ENCODE measurements at places on chromosomes 4 and X.

- DNase-seq, result peak; percentile 3
Measured at GRCh38 chr4:15040916-15041463, 38.7 kb downstream of the CPEB2 start.

- DNase-seq, result no peak
Measured at GRCh38 chrX:46044486-46044885, 500.7 kb downstream of the ZNF674 start.

GRCh38 chr4:94036964-94037363 is 170.7 kb upstream of the SMARCAD1 start:
- peak; percentile 14 for DNase-seq

DNA sequence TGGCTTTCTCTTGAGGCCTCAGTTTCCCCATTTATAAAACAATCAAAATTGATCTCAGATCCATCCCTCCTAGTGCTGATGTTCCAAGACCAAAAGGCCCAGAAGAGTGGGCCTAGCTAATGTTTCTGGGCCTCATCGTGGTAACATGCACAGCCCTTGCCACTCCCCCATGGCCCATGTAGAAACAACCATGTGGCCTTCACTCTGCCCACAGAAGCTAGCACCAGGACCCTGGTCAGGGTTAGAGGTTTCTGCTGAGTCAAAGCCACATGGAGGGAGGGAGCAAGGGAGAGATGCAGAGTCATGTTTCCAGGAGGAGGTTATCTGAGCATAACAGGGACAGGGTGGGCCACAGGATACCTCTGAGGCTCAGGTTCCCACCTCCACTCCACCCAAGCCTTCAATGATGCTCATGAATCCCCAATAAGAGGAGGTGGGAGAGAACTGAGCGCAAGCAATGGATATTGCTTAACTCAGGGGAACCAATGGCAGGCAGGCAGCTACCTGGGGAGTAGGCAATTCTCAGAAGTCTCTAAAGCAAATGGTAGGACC is 16.9 kb downstream of the OTUD5 start:
- no peak for DNase-seq

- no peak for DNase-seq
Measured at GRCh38 chrX:63764946-63765345, 20.1 kb downstream of the ARHGEF9 start.

GRCh38 chr4:14518136-14518535 is 484.1 kb upstream of the CPEB2 start:
- no peak for DNase-seq

- DNase-seq, result peak; percentile 26
Measured at GRCh38 chr4:52377563-52377962, 281.5 kb downstream of the USP46 start.

DNA sequence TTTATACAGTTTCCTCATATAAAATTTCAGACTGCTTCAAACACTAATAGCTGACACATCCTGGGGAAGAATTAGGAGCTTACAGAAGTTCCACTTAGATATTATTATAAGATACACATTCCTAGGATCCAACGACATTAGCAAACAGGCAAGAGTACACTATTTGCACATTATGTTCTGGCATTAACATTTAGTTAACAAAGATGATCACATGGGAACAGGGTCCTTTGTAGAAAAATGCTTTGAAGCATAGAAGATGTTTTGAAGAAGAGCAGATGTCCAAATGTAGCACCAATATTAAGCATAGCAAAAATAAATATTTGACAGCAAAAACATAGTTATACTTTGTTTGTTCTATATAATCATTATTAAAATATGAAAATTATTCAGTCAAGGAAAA is 52.1 kb downstream of the BTC start:
- DNase-seq, result no peak

DNA sequence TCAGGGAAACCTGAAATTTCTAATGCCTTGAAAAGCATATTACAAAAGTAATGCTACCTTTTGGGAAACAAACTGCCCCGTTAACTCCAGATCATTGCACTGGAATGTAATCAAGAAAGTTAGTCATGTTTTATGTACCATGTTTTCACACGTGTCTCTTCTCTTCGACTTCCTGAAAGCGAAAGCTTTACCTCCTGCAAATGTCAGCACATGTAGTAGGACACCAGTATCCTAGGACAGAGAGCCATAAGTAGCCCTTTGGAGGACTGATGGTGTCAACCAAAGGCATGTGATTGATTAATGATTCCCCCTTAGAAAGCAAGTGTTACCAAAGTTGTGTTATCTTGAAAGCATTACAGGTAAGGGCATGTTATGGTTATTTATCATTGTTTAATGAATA is 8.8 kb upstream of the MND1 start:
- no peak for DNase-seq

DNA sequence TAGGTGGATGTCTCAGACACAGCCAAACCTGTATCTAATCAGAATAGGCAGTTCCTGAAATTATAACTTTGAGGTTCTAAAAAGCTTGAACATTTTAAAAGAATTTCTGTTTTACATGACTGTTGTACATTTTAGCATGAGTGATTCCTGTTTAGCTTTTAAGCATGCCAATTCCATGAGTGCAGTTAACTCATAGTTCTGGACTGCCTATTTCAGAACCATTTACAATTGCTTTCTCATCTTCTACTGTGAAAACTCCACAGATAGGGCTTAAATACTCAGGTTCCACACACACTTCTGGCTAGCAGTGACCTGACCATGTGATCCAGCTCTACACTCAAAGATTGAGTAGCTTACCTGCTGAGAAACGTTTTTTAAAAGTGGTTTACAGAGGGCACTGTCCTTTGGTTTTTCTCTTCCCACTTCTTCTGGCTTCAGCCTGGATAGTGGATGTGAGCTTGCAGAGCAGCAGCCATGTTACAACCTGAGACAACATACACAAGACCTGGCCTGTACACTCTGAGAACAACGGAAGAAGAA is 280.8 kb downstream of the ANKRD50 start:
- no peak for DNase-seq

DNA sequence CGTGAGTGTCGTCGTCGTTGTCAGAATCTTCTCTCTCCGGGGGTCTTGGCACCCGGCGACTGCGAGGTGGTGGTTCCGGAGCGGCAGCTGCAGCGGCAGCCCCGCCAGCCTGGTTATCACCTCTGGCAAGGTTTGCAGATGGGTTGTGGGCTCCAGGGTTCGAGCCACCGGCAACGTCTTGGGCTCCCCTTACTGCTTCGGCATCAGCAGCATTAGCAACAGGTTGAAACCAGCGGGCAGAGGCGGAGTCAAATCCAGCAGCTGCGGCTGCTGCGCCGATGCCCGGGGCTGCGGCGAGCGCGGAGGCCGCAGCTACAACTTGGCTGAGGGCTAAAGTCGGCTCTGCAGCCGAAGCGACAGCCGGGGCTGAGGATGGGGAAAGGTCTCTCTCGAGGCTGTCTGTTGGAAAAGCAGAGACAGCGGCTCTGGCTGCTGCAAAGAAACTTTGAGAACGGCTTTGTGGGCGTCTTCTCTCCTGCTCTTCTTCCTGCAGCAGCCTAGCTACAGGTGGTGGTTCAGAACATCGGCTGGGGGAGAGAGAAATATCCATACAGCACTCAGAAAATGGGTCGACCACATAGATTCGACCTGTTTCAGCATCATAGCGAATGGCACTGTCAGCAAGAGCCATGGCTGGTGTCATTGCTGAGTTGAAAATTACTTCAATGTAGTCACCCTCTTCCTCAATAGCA is 3.6 kb downstream of the IRS4 start:
- peak; percentile 52 for DNase-seq

- DNase-seq, result no peak
Measured at GRCh38 chr4:109755656-109756055, 25.8 kb upstream of the PLA2G12A start.

GRCh38 chrX:10047133-10047532 is 80.0 kb downstream of the CLDN34 start:
- DNase-seq, result no peak

GRCh38 chrX:12721042-12721441 is 70.2 kb upstream of the PRPS2 start:
- no peak for DNase-seq

GRCh38 chrX:136574548-136574947 is 42.5 kb downstream of the VGLL1 start:
- no peak for DNase-seq

DNA sequence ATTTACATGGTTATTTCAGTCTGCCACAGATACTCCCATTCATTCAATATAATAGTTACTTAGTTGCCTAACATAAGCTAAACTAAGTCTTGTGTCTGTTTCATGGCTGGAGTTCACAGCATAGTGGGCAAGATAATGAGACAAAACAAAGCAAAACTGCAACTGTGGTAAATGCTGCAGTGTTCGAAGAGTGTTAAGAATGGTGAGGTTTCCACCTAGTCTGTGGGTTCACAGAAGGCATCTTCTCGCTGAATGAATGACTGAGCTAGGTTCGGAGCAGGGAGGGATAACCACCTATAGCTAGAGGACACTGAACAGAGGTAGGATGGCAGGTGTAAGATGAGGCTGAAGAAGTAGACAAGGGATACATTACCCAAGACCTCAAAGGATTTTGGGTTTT is 171.0 kb downstream of the FBXW7 start:
- DNase-seq, result no peak

DNA sequence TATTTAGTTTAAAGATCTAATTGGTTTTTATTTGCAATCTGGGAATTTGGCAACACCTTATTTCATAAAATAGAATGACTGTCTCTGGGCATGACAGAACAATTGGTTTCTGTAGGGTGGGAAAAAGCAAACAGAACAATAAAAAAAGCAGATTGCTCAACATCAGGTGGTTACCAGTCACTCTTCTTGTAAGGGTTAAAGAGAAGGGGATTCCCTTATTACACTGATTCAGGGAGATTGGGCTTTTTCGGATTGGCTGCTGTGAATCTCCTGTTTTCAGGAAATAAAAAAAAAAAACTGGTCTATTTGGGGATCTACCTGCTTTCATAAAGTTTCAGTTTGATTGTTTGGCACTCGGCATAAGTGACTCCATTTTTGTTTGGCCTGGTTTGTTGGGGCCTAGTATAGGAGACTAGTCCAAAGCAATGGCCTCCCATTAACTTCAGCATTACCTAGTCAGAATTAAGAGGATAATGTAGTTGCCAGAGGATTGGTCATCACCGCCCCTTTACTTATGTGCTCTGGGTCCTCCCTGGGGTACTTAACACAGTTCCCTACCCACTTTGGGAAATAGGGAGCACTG is 380.5 kb downstream of the IDS start:
- DNase-seq, result no peak

DNA sequence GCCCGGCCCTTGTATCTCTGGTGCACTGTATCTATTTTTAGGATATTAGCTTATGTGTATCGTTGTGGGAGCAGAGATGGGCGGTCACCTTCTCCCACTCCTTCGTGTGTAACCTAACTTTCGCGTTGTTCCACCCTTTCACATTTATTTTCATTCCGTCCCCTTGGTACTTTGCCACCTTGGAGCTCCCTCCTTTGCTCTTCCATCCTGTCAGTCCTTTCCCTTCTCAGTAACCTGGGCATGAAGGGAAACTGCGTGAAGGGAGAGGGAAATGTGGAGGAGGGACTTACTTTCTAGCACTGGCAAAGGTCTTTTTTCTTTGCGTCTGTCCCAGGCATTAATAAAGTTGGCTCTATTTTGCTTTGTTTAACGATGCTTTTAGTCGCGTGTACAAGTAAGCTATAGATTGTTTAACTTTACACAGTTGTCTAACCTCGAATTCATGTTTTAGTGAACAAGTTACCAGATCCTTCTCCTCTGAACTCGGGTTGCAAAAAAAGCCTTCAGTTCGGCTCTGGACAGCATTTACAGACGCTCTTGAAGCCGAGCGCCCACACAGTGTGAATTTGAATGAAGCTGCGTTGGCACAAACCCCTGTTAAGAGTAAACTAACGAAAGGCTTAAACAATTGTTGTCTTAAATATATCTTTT is 3.9 kb downstream of the PCDH10 start:
- peak; percentile 8 for DNase-seq

DNA sequence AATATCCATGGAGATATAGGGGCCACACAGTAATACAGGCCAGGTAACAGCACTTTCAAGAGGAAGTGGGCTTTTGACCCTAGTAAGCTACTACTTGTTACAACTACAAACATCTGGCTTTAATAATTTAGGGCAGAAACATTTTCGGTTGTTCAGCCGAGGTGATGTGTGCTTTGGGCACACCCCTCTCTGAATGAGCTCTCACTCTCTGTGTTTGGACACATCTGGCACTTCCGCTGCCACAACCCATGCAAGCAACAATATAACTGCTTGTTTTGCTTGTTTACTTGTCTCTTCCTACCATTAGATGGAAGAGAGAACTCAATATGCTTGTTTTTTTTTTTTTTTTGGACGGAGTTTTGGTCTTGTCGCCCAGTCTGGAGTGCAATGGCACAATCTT is 277.2 kb downstream of the HS3ST1 start:
- DNase-seq, result no peak

DNA sequence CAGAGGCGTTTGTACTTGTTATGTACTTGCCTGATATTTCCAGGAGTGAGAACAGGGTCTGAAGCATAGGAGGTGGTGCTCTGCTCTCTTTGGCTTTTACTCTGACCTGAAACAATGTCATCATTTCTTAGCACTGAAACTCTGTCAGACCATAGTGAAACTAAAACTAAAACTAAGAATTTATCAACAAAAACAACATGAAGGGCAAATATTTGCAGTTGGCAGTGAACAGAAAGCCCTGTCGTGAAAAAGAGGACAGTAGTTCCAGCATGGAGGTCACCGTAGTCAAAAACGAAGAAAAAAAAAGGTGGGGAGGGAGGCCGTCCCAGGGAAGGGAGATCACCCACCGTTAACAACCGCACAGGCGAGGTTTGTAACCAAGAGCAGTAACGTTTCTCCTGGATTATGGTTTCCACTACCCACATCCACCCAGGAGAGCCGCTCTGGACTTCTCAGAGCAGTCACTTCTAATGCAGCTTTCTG is 97.5 kb downstream of the ANK2 start:
- no peak for DNase-seq

GRCh38 chrX:146707781-146708180 is 101.8 kb upstream of the CXorf51B start:
- DNase-seq, result peak; percentile 56

DNA sequence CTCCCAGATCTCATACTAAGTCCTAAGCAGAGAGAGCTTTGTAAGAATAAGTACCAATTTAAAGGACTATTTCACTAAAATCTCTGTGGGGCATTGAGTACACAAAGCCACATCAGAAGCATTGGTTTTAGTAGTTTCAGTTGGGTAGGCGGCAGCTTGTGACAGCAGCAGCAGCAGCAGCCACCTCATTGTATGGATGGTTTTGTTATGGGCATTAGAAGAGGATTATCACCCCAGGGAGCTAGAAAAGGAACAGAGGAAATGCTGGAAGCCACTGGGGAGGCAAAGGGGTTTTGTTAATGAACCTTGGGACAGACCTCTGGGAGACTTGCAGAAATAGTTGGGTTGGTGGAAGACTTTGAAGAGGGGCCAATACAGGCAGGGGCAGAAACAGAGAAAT is 93.9 kb upstream of the FRMPD3 start:
- peak; percentile 67 for DNase-seq

- peak; percentile 66 for DNase-seq
Measured at GRCh38 chr4:99013402-99013843, 17.9 kb downstream of the METAP1 start.

- DNase-seq, result no peak
Measured at GRCh38 chr4:66357316-66357715, 687.0 kb upstream of the EPHA5 start.

DNA sequence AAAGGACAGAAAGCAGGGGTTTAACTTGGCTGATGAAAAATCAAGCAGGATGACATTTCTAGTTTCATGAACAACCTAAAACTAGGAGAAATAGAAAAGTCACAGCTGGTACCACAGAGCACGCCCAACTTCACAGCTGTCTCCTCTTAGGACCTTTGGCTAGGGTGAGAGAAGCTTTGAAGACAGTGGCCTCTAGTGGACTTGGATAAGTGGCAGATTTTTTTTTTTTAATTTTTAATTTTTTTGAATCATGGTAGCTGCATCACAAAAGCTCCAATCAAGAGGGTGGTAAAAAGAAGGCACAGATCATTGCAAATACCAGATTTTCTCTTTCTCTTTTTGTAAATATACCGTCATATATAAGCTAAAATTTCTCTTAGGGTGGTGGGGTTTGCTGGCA is 20.2 kb upstream of the MAP3K15 start:
- DNase-seq, result peak; percentile 42

Measured in GM23338 (cell line).